ENCODE measurements at places on chromosomes 11 and 22. TPM values are rescaled to one million over a fixed set of nuclear protein-coding genes. Genes with fewer than 3 reads are reported as not detected.

- H3K27me3 ChIP-seq = no peaks in the 10 kb centered on the region
- H3K4me1 ChIP-seq = no peaks in the 10 kb centered on the region
- no peaks in the 10 kb centered on the region for H3K36me3 ChIP-seq
- H3K4me3 ChIP-seq = no peak overlapping the region
These were observed 739.8 kb upstream of the API5 start for GRCh38 chr11:42571878-42572610.

Gene TXN2
- 64.5 TPM for total RNA-seq

DNA sequence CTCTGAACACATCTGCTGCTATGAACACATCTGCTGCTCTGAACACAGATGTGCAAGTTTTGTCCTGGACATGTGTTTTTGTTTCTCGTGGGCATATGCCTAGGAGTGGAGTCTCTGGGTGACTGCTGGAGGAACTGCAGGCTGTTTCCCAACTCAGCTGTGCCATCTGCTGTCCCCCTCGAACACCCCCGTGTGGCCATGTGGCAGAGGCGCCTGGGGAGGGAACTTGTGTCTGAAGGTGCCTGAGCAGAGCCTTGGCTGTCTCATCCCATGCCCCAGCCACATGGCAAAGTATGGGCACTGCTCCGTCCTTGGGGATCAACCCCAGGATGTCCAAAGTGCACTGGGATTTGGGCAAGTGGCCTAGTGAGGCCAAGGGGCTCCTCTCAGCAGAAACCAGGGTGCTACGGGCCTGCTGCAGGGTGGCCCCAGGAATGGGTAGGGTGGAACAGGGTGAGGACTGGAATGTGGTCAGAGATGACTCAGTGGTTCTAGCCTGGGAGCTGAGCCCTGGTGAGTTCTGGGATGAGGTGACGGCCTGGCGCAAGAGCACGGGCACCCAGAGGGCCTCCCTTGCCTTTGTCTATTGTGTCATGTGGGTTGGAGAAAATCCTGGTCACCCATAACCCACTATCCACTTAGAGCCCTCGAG is 14.7 kb downstream of the GATD1 start:
- no peaks in the 10 kb centered on the region for H3K27me3 ChIP-seq
- peaks cover 6% of the 10 kb centered on the region for H3K36me3 ChIP-seq
- H3K27ac ChIP-seq = no peak overlapping the region
- no peak for DNase-seq

DNA sequence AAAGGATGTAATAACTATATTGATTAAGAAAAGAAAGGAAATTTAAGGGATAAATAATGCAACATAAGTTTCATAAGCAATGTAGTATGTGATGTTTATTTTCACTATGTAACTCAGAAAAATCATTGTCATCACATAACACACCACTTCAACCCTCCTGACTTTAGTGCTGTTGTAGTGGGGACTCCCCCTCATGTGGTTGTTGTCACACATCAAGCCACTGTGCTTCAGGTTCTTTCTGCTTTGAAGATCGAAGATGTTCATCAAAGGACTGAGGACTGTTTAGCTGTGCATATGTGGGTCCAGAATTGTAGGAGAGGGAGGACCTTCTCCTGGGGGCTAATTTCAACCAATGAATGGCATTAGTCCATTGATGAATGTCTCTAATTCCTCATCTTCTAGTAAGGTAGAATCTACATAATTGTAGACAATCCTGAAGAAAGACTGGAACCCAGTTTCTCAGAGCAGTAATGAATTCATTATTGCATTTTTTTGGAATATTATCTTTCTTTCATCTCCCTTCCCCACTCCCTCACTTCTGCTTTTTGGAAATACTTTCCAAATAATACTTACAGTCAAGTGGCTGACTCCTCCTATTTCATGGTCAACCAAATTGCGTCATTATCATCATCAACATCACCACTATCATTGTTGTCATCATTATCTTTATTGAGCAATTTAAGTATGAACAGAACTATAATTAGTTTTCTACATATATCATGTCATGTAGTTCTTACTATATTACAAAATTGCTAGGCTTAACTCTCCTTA is 9.8 kb upstream of the CARD16 start:
- no peaks in the 10 kb centered on the region for H3K27me3 ChIP-seq
- no peak overlapping the region for H3K4me3 ChIP-seq
- no peaks in the 10 kb centered on the region for H3K4me1 ChIP-seq
- DNase-seq = no peak
- no peaks in the 10 kb centered on the region for H3K36me3 ChIP-seq

DNA sequence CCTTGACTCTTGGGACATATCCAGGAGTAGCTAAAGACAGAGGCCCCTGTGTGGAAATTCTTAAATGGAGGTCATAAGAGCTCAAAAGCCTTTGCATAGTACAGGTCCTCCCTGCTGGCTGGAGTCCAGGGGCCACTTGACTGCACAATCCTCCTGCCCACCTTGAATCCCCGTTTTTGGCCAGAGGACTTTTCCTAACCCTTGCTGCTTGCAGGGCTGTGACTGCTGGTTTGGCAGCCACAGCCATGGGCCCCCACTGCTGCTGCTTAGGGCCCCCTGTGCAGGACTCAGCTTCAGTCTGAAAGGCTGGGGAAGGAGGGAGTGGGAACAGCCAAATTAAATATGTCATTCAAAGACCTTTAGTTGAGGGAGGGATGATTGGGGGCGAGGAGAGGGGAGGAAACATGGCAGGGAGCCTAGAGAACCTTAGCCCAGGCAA is 33.4 kb downstream of the ARHGAP1 start:
- peaks cover 26% of the 10 kb centered on the region for H3K4me1 ChIP-seq
- H3K27ac ChIP-seq = no peak overlapping the region
- no peak overlapping the region for H3K4me3 ChIP-seq
- DNase-seq = no peak
- H3K36me3 ChIP-seq = peaks cover 32% of the 10 kb centered on the region
- no peaks in the 10 kb centered on the region for H3K27me3 ChIP-seq

Gene BATF2
- total RNA-seq = 1.2 TPM

Gene NLRP10
- not detected for total RNA-seq

- peaks cover 12% of the 10 kb centered on the region for H3K4me1 ChIP-seq
- H3K36me3 ChIP-seq = peaks cover 9% of the 10 kb centered on the region
- no peak for DNase-seq
These were observed 6.2 kb downstream of the PYGM start for GRCh38 chr11:64753380-64754123.

DNA sequence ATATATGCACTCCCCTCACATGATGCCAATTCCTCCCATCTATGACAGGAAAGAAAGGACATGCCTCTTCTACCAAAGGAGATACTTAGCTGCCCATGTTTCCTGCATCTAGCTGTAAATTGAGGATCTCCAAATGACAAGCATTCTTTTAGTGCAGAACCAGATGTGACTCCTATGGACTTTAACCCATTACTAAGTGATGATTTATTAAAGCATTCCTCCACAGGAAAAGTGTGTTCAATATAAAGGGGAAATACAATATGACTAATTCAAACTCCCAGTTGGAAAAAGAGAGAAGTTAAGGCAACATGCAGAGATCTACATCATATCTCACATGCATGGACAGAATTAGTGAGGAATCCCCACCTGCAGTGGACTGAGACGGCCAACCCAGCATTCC is 221.3 kb downstream of the FAM76B start:
- no peak overlapping the region for H3K4me3 ChIP-seq
- H3K36me3 ChIP-seq = peaks cover 9% of the 10 kb centered on the region
- H3K27ac ChIP-seq = no peak overlapping the region
- DNase-seq = no peak

DNA sequence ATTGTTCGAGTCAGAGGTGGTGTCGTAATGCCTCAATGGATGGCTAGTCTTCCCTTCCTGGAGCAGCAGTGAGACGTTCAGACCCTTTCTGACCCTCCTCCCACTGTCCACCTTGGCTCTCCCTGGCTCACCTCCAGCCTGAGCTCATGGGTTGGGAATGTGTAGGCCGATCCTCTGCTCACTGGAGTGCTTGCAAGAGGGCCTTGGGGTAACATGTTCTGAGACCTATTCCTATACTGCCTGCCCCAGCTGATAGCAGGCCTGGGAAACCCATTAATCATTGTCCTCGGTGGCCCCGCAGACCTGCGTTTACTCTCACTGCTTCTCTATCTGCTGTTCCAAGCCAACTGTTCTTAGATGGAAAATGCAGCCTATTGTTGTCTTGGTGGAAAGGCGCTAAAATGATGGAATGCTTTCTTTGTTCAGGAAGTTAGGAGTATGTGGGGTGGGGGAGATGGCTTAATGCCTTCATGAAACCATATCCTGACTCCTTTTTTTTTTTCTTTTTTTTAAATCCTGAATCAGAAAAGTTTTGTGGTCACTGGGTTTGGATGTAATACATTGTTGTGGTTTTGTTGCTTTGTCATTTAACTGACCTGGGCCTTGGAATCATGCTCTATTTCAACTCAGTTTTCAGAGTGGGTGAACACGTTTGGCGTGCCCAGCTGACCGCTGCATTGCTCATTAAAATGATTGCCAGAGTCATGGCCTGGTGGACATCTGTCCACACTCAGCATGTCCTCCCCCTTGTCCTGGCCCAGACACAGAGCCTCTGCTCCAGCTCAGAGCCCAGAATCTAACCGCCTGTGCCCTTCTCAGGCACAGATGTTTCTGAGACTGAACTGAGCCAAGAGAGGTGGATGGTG is 72.5 kb downstream of the MICAL2 start:
- no peak overlapping the region for H3K27ac ChIP-seq
- no peaks in the 10 kb centered on the region for H3K27me3 ChIP-seq
- no peak overlapping the region for H3K4me3 ChIP-seq
- peaks cover 27% of the 10 kb centered on the region for H3K4me1 ChIP-seq
- H3K36me3 ChIP-seq = peaks cover 8% of the 10 kb centered on the region

- peaks cover 4% of the 10 kb centered on the region for H3K4me1 ChIP-seq
- no peaks in the 10 kb centered on the region for H3K27me3 ChIP-seq
- peaks cover 40% of the 10 kb centered on the region for H3K36me3 ChIP-seq
- no peak overlapping the region for H3K4me3 ChIP-seq
- DNase-seq = no peak
These were observed 13.1 kb upstream of the CHRNA10 start for GRCh38 chr11:3684129-3684818.

DNA sequence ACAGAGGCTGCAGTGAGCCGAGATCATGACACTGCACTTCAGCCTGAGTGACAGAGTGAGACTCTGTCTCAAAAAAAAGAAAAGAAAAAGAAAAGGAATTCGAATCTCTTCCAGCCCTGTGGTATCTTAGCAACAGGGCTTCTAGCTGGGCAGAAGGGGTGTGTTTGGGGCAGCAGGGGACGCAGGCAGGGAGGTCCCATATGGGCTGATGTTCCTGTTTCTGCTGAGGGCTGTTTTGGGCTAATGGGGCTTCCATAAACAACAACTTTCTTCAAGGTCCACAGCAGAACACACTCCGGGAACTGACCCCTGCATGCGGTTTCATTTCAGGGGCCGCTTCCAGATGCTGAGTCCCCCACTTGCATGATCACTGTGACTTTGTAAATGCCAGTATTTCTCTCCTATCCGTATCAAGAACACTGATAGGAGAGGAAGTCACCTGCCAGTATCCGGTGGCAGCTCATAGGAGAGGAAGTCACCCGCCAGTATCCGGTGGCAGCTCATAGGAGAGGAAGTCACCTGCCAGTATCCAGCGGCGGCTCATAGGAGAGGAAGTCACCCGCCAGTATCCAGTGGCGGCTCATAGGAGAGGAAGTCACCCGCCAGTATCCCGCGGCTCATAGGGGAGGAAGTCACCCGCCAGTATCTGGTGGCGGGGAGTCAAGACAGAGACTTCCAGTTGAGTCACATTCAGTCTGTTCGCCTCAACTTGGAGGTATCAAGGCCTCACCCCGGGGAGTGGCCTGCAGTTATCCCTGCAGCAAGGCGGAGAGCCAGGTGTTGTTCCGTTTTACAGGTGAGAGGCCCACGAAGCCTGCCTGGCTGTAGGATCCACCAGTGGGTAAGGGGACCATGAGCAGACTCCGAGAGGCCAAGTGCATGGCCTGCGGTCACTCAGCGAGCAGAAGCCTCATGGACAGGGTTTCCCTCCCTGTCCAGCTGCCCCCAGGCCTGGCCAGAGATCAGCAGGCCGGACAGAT is 8.3 kb upstream of the FGF19 start:
- H3K27ac ChIP-seq = no peak overlapping the region
- H3K4me1 ChIP-seq = peaks cover 10% of the 10 kb centered on the region
- H3K36me3 ChIP-seq = no peaks in the 10 kb centered on the region
- H3K4me3 ChIP-seq = peak overlapping the region; percentile 22
- peaks cover 11% of the 10 kb centered on the region for H3K27me3 ChIP-seq
- DNase-seq = no peak

Gene CLNS1A
- total RNA-seq = 117 TPM

Gene SYT12
- not detected for total RNA-seq
